ENCODE measurements at places on chromosomes 5 and 9.

GRCh38 chr9:97768746-97769145, 71.6 kb upstream of the XPA start:
- no peak for DNase-seq

DNA sequence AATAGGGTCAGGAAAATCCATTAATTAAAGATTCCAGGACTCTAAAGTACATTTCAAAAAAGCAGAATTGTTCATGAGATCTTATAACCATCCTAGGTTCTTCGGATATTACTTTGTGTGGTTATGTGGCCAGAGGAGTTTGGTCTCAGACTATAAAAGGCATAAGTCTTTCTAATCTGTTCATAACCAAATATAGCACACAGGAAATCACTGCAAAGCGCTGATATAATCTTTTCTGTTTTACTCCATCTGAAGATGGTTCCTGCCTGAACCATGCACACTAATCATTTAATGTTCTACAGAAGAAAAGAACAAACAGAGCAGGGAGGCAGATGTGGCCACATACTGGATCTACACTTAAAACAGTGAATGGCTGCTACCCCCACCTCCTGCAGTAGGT, 182.8 kb downstream of the SEMA5A start:
- no peak for DNase-seq

- DNase-seq, result no peak
Measured at GRCh38 chr5:35904443-35905132, 33.8 kb downstream of the CAPSL start.

GRCh38 chr5:171162165-171162564, 146.9 kb upstream of the TLX3 start:
- no peak for DNase-seq

- no peak for DNase-seq
Measured at GRCh38 chr5:17425385-17426070, 72.5 kb upstream of the TAF11L2 start.

DNA sequence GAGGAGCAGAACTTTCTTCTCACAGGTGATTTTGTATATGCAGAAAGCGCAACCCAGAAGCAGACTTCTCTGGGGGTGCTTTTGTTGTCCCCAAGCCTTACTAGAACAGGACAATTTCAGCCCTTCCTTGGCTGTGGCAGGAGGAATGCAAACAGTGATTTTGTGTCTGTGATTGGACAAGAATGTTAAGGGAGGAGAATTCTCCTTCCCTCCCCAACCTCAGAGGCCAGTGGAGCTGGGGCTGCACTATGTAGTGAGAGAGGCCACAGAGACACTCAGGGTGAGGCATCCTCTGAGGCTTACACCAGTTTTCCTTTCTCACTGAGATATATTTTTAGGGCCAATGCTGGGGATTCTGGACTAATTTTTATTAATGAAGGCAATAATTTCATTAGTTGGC, 58.8 kb downstream of the ZNF366 start:
- no peak for DNase-seq

GRCh38 chr5:61055434-61056006, 106.7 kb downstream of the SMIM15 start:
- DNase-seq, result no peak
